GM23338 (cell line): ENCODE measurements at places on chromosomes 1 and 21. TPM values are rescaled to one million over a fixed set of nuclear protein-coding genes. Genes with fewer than 3 reads are reported as not detected.

- no peaks in the 10 kb centered on the region for H3K4me1 ChIP-seq
- H3K4me3 ChIP-seq, result no peak overlapping the region
- H3K27me3 ChIP-seq, result no peaks in the 10 kb centered on the region
- no peak for DNase-seq
Measured at GRCh38 chr1:176499671-176500070, 36.7 kb downstream of the PAPPA2 start.

The SLAMF9 gene
- not detected in 2 replicates for total RNA-seq

GRCh38 chr1:173467426-173467825 lies 9.7 kb upstream of the PRDX6 start:
- no peak overlapping the region for H3K27ac ChIP-seq
- no peaks in the 10 kb centered on the region; the same call in 1 of the 2 replicates for H3K4me1 ChIP-seq
- H3K36me3 ChIP-seq, result peaks cover 25% of the 10 kb centered on the region
- no peaks in the 10 kb centered on the region for H3K27me3 ChIP-seq
- no peak for DNase-seq

DNA sequence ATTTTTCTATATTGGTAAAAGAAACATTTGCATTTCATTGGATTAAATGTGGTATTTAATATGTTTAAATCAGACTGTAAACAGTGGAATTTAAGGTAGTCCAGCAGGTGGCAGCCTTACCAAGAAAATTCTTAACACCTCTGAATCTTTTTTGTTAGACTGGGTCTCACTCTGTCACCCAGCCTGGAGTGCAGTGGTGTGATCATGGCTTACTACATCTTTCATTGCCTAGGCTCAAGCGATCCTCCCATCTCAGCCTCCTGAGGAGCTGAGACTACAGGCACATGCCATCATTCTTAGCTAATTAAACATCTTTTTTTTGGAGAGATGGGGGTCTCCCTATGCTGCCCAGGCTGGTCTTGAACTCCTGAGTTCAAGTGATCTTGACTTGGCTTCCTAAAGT lies 98.8 kb downstream of the RABGAP1L start:
- peak; percentile 77 for DNase-seq
- H3K27me3 ChIP-seq, result no peaks in the 10 kb centered on the region
- no peaks in the 10 kb centered on the region for H3K36me3 ChIP-seq
- no peak overlapping the region for H3K27ac ChIP-seq
- H3K4me1 ChIP-seq, result no peaks in the 10 kb centered on the region; the same call in 1 of the 2 replicates

DNA sequence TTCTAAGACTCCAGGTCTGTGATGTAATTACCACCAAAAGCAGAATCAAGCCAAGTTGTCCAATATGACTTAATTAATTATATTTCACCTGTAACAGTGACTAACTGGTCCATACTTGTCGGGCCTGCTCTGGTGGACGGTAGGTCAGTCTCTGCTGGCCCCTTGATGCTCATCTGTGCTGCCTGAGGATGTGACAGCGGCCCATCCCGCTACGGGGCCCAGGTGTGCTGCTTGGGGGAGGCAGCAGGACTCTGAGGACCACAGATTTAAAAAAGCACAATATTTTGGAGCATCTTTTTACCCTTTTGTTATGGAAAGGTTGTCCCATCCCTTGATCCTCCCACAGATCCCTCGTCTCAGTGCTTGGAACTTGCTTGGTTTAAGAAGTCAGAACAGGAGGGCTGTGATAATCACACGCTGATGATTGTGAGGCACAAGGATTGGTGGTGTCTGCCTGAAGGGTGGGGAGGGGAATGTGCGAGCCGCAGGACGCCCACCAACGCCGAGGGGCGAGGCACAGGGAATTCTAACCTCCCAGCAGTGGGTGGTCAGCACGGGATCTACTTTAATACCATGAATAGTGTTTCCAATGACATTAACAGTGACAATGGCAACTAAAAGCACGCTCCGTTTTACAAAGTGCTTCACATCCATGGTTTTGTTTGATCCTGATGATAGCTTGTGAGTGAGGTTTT lies 27.8 kb upstream of the UMODL1 start:
- H3K36me3 ChIP-seq, result no peaks in the 10 kb centered on the region
- no peak overlapping the region for H3K27ac ChIP-seq
- no peak for DNase-seq
- H3K4me3 ChIP-seq, result no peak overlapping the region

DNA sequence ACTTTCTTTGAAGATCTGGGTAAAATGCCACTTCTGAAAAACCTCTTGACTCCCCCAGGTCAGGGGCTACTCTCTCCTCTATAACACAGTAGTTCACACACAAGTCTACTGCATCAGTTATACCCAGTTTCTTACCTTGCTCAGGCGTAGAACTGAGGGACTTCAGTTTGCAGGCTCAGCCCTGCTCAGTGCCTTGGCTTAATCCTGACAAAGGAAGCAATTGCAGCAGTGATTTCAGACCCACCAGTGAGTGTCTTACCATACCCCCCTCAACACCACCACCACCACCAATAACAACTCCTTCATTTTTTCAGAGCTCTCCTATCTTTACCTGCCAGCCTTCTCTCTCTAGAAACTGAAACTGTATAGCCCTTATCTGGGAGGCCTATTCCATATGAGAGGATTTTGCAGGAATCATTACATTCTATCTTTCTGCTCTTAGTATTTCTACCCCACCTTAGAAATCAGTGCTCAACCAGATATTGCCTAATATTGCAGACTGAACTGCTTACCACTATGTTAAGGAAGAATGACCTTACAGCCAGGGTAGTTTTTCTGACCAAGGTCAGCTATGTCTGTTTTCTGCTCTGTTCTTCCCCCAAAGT lies 105.5 kb upstream of the S1PR1 start:
- peaks cover 24% of the 10 kb centered on the region for H3K4me1 ChIP-seq
- H3K27me3 ChIP-seq, result no peaks in the 10 kb centered on the region
- no peaks in the 10 kb centered on the region for H3K36me3 ChIP-seq
- no peak overlapping the region for H3K4me3 ChIP-seq

GRCh38 chr1:202146993-202147392 lies 2.5 kb upstream of the ARL8A start:
- DNase-seq, result no peak
- H3K36me3 ChIP-seq, result no peaks in the 10 kb centered on the region
- peaks cover 15% of the 10 kb centered on the region for H3K4me1 ChIP-seq
- H3K27ac ChIP-seq, result no peak overlapping the region
- H3K4me3 ChIP-seq, result no peak overlapping the region
